ENCODE measurements at places on chromosomes 1 and 21.

DNA sequence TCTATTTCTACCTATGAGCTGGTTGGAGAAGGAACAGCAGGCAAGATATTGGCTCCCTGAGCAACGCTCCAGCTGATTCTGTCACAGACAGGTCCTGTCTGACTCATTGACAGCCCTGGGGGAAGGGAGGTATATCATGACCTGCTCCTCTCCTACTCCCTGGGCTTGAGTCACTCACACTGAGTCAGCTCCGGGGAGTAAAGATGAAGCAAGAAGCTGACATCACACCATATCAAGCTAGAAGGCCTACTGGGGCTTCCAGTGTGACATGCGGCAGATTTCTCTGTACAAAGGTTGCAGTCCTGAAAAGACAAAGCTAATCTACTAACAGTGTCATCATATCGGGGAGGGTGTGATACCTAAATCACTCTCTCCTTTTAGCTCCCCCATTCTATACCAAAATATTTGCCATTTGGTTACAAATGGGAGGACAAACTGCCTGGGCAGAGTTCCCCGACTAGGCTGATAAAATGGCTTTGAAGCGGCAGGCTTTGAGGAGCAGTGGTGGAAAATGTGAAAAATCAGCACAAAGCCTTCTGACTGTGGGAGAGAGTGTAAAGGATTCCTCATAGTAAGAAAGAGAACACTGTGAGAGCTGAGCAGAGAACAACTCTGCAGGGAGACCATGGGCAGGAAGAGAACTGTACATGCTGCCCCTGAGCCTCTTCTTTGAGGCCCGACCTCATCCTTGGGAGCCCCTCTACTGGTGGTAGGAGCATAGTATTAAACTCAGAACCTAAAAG, 15.5 kb downstream of the PI4KB start:
- DNase-seq, result peak; percentile 96

- DNase-seq, result no peak
Measured at GRCh38 chr1:40692429-40692895, 958 bp downstream of the NFYC start.

DNA sequence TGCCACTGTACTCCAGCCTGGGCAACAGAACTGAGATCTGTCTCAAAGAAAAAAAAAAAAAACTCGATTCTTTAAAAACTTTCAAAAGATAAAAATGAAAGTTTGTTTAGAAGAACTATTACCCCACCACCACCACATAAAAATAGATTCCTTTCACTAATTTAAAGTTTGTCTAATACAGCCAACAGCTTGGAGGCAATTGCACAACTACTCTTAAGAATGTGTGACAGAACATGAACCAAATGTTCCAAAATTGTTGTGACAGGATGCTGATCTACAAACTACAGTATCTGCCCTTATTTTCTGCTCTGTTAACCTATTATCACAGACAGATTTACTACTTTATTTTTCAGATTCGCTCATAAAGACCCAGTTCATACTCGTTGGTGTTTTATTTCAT, 5.5 kb upstream of the TGFBR3 start:
- DNase-seq, result no peak

DNA sequence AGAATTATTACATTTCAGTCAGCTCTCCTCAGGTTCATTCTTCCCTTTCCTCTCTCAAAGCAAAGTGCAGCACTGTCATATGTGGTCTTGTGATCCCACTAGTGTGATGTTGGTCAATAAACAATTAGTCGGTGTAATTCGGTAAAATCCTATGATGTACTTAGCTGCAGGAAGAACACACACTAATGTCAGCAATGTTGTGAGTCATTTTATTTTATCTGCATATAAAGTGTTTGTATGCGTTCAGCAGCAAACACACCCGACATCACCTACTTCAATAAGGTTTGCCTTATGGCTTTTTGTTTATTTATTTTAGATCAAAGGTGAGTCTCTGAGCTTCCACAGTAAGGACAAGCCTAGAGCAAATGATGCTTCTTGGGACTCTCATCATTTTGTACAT, 47.8 kb downstream of the PTPN14 start:
- DNase-seq, result no peak

DNA sequence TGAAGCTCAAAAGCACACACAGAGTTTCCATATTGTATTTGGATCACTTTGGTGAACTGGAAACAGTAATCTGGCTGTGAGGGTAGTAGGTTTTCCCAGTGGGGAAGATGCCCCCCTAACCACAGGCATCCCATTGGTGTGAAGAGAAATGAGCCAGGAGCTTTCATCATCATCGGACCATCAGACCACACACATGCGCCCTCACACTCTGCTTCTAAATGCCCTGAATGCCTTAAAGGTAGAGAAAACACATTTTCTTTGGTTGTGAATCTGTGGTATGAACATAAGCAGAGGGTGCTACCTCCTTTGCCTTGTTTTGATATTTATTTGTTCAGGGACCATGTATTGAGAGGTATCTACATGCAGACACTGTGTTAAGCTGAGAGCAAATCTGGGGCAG, 79.0 kb upstream of the DNAH14 start:
- DNase-seq, result no peak

- DNase-seq, result peak; percentile 41
Measured at GRCh38 chr1:216750031-216750627, 26.9 kb upstream of the ESRRG start.

- DNase-seq, result no peak
Measured at GRCh38 chr1:181503171-181503810, 20.0 kb downstream of the CACNA1E start.

Measured in amniotic stem cell (primary cell).